Stimulated activated CD4-positive, alpha-beta T cell treated with anti-CD3 and anti-CD28 coated beads, Interleukin-12 subunit alpha, Interleukin-12 subunit beta, amount 100 ng/mL, for 24 hours (primary cell): ENCODE measurements at places on chromosomes 11 and 22.

DNA sequence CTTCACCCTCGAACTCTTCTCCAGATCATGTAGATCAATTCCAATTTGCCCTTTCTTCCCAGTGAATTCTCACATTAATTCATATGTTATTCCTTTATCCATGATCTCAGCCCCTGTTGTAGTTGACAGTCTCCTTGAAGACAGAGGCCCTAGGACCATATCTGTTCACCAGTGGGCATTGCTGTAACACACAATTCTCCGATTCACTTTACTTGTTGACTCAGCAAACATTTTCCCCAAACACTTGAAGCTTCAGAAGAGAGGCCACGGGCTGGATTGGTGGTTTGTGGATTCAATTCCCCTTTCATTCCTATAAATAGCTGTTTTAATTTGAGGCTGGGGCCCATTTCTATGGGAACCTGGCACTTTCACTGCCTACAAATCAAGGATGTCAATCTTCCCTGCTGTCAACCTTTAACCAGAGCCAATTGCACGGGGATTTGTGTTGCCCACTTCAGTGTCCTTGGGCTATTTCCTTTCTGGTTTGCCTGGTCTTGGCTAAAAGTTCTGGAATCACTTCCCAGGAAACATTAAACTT, 393.0 kb upstream of the KIRREL3 start:
- no peak for DNase-seq

- no peak for DNase-seq
These were observed 10.8 kb downstream of the ALDH3B2 start for GRCh38 chr11:67663532-67664212.

DNA sequence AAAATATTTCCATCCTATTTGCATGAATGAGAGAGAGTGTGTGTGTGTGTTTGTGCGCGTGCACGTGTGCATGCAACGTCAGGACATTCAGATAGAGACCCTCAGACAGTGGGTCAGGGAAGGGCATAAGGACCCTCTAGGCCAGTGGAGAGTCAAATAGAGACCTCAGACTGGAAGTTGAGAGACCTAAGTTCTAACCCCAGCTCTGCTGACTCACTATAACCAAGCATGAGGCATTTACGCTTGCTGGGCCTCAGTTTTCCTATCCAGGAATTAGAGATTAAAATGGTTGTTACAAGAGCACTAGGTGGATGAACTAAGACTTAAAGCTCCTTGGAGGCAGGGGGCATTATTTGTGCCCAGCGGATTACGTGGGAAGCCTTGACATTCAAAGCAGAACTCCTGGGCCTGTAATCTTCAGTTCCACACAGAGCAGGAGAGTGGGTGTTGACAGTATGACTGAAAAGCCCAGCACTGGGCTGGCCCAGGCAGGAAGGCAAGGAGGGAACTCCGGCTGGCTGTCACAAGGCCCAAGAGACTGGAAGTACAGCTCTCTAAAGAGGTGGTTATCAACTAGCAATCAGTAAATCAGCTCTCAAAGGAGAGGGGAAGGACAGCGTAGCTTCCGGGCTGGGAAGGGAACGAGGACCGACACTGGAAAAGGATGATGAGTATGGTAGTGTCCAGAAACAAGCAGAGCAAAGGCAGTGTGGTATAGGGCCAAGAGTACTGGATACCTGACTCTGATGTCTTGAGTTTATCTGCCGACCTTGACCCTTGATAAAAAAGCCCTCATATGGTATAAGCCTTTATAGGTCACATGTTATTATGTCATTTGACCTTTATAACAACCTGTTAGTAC, 9.2 kb downstream of the RHOG start:
- no peak for DNase-seq

GRCh38 chr11:115930886-115931547, 426.8 kb upstream of the CADM1 start:
- DNase-seq: no peak

DNA sequence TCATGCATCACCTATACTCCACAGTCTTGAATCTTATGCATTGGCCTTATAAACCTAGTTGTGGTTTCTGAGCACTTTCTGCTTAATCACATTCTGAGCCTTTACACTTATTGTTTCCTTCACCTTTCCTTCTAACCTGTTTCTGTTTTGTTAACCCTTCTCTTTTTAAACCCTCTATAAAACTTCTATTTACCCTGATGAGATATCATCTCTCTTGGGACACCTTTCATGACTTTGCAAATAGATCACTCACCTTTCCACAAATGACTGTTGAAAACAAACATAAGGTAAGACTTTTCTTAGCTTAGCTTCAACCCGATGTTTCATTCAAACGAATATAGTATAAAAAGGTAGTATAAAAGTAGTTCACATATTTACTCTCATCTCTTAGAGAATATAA, 483.6 kb downstream of the FAM181B start:
- no peak for DNase-seq

- DNase-seq: no peak
These were observed 293.5 kb downstream of the TBC1D22A start for GRCh38 chr22:47055921-47056320.

DNA sequence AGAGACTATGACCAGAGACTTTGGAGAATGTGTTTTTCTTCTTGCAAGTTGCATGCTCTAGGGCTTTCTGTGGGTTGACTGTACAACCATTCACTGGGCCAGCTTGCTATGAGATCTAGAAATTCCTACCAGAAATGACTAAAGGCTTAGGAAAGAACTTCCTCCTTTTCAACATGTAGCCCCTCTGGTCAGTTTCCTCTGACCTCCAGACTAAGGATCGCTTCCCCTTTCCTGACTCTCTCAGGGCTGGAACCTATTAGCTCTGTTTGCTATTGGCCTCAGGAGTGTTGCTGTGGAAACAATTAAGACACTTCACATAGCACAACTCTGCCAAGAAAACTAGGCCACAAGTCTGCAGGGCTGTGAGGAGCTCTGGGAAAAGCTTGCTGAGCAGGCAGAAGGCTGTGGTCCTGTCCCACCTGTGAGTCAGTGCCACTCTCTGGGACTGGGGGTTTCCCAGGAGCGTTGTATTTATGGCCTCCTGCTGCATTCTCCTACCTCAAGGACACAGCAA, 10.7 kb downstream of the CRY2 start:
- DNase-seq: no peak

DNA sequence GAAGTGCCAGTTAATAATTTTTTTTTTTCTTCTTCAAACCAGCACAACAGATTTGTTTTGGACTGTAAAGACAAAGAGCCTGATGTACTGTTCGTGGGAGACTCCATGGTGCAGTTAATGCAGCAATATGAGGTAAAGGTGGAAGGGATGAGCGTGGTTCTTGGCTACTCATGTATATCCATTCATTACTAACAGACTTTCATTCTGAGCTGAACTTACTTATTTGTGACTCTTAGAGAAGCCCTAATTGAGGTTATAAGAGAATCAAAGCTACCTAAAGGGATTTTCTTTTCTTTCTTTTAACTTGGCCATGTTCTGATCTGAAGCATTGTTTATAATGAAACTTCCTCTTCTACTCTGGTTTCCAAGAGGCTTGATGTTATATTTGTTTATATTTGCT, 15.8 kb downstream of the PAFAH1B2 start:
- no peak for DNase-seq

DNA sequence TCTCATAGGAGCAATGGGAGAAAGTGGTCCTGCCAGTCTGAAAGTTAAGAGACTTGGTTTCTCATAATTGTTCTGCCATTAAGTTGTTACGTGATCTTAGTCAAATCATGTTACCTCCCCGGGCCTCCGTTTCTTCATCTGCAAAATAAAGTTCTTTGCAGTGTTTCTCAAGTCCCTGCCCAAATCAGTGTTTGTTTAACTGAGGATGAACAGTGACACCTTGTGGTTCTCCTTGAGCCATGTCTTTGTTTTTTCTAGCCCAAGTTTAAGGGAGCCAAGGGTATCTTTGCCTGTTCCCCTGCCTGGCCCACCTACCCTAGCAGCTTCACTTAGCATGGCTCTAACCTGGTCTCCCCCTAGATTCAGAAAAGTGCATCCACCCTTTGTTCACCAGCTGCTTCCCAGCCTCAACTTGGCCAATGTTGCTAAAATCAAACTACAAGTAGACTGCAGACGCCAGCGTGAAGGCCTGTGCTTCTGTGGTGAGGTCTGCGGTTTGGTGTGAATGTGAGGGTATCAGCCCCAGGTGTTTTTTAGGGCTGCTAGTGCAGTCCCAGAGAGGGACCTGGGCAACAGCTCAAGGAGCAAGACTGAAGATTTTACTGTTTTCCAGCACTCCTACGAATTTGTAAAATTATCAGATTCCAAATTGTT, 35.5 kb downstream of the FZD4 start:
- no peak for DNase-seq
